HepG2 (cell line): ENCODE measurements at places on chromosomes 6 and 20. TPM values are rescaled to one million over a fixed set of nuclear protein-coding genes. Genes with fewer than 3 reads are reported as not detected.

KCNG1 gene
- polyA plus RNA-seq: not detected in 2 replicates

PTK6 gene
- polyA plus RNA-seq: 0.07 and 0.08 TPM in 2 replicates

LY6G6C gene
- 0.15 and 0.21 TPM in 2 replicates for polyA plus RNA-seq

NEU1 gene
- 202 and 215 TPM in 2 replicates for polyA plus RNA-seq

ASIP gene
- not detected in 2 replicates for polyA plus RNA-seq

- no peak overlapping the region for H3K27ac ChIP-seq
- H3K36me3 ChIP-seq: no peaks in the 10 kb centered on the region
- no peak overlapping the region for H3K4me3 ChIP-seq
- DNase-seq: no peak
Measured at GRCh38 chr6:170033666-170034065, 257.2 kb downstream of the DLL1 start.

GRCh38 chr6:150499882-150500312 lies 99.8 kb upstream of the PLEKHG1 start:
- no peaks in the 10 kb centered on the region for H3K36me3 ChIP-seq
- no peak for DNase-seq

- no peak overlapping the region for H3K4me3 ChIP-seq
- peaks cover 5% of the 10 kb centered on the region; the same call in 1 of the 3 replicates for H3K36me3 ChIP-seq
- no peak for DNase-seq
- no peaks in the 10 kb centered on the region for H3K27me3 ChIP-seq
- peaks cover 19% of the 10 kb centered on the region for H3K4me1 ChIP-seq
Measured at GRCh38 chr6:111686249-111686931, 80.7 kb upstream of the TRAF3IP2 start.

DNA sequence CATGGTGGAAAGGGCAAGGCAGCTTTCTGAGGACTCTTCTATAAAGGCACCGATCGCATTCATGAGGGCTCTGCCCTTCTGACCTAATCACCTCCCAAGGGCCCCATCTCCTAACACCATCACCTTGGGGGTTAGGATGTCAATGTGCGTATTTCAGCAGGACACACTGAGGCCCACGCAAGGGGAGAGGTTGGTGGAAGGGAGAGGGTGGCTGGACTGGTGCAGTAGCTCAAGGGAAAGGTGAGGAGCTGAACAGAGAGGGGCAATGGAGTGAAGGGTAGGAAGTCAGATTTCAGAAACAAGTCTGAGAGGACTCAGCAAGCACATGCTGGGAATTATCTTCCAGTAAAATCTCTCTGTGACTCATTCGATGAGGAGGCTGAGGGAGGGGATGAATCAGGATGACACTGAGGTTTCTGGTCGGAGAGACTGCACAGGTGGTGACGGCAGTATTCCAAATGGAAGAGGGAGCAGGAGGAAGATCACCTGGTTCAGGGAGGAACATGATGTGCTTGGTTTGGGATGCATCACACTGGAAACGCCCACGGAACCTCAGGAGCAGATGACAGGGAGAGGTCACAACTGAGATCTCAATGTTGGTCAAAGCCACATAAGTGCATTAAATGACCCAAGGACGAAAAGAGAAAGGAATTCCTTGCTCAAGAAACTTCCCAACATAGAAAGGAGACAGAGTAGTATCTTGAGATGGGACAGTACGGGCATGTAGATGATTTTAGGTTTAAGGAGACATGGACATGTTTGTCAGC lies 67.1 kb downstream of the TFAP2A start:
- H3K27ac ChIP-seq: no peak overlapping the region
- H3K4me1 ChIP-seq: peaks cover 8% of the 10 kb centered on the region; the same call in 1 of the 2 replicates
- H3K27me3 ChIP-seq: 0 out of 3 replicates have a peak, but pooled peaks cover 4% of the 10 kb centered on the region
- DNase-seq: no peak

GRCh38 chr6:134282816-134283215 lies 35.1 kb downstream of the SGK1 start:
- no peaks in the 10 kb centered on the region for H3K36me3 ChIP-seq
- no peak for DNase-seq
- H3K4me3 ChIP-seq: no peak overlapping the region
- no peaks in the 10 kb centered on the region for H3K4me1 ChIP-seq
- H3K27ac ChIP-seq: no peak overlapping the region
- H3K27me3 ChIP-seq: no peaks in the 10 kb centered on the region

DNA sequence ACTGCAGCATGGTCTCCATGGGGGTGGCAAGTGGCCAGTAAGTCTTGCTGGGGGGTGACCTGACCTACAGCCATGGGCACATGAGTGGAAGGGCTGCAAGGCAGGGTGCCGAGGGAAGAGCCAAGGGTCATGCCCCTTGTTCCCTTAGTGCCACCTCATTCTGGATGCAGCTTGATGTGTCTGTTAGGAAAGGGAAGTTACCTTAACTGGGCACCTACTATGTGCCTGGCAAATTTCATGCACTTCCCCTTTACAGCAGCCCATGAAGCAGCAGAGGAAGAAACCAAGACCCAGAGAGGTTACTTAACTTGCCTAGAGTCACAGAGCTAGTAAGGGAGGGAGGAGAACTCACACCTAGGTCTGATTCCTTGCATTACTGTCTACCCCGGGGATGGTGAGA lies 174.0 kb downstream of the MRPL14 start:
- H3K27ac ChIP-seq: no peak overlapping the region
- no peak for DNase-seq
- H3K4me1 ChIP-seq: peaks cover 81% of the 10 kb centered on the region
- H3K36me3 ChIP-seq: no peaks in the 10 kb centered on the region
- no peak overlapping the region for H3K4me3 ChIP-seq

DNA sequence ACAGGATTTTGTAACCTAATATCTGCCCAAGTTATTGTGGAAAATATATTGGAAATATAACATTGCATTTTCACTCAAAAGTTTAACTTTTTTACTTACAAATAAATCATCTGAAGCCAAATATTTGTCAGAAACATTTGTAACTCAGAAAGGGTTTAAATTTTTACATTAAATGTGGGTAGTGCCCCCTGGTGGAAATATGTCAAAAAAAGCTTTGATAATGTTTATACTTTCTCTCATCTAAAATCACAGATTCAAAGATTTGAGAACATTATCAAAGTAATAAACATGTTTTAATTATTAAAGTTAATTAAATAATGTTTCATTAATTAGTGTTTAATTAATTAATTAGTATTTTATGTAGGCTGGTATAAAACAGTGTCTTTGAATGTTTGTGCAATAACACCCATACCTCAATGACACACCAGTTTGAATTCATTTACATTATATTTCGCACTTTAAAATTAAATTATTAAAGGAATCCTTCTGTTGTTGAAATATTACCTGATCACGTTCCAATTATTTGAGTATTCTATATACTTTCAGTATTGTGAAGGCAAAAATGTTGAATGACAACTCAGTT lies 320.1 kb upstream of the FKBP1C start:
- H3K4me3 ChIP-seq: no peak overlapping the region
- no peaks in the 10 kb centered on the region for H3K36me3 ChIP-seq
- no peaks in the 10 kb centered on the region for H3K4me1 ChIP-seq
- peak; percentile 24 for DNase-seq

DNA sequence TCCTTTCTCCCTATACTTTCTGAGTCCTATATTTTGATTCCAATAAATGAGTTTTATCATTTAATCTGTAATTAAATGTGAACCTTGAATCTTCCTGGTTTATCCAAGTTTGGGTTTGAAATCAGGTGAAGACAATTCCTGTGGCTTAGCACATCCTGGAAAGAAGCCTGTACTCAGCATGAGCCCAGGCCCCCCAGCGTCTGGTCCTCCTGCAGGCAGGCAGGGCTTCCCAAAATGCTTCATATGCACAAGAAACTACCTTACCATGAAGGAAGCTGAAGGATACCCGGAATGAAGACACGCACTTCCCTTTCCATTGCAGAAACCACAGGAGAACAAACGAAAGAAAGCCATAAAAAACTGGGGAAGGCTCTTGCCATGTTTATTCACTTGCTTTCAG lies 157.4 kb upstream of the PDE10A start:
- no peaks in the 10 kb centered on the region for H3K4me1 ChIP-seq
- DNase-seq: no peak
- H3K36me3 ChIP-seq: no peaks in the 10 kb centered on the region
- H3K27me3 ChIP-seq: peaks cover 50% of the 10 kb centered on the region
- H3K4me3 ChIP-seq: no peak overlapping the region

DNA sequence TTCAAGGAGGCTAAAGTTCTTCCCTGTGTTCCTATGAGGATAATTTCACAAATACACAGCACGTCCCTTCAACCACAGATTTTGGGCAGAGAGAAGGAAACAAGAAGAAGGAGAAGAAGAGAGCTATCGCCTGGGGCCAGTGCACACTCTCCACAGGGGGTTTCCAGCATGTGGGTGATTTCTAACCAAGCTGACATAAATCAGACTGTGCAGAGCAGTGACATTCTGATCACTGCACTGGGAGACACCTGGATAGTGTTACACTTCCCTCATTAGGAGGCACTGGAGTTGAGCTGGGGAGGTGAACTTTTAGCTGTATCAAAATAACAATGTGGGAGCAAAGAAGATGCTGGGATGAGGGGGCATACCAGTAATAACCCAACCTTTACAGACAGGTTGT lies 71.8 kb upstream of the CENPW start:
- H3K27me3 ChIP-seq: no peaks in the 10 kb centered on the region
- no peak overlapping the region for H3K27ac ChIP-seq
- no peaks in the 10 kb centered on the region for H3K36me3 ChIP-seq
